ENCODE measurements at places on chromosomes 16 and 17.

GRCh38 chr17:28076144-28076543 lies 33.7 kb downstream of the NLK start:
- no peak for DNase-seq

DNA sequence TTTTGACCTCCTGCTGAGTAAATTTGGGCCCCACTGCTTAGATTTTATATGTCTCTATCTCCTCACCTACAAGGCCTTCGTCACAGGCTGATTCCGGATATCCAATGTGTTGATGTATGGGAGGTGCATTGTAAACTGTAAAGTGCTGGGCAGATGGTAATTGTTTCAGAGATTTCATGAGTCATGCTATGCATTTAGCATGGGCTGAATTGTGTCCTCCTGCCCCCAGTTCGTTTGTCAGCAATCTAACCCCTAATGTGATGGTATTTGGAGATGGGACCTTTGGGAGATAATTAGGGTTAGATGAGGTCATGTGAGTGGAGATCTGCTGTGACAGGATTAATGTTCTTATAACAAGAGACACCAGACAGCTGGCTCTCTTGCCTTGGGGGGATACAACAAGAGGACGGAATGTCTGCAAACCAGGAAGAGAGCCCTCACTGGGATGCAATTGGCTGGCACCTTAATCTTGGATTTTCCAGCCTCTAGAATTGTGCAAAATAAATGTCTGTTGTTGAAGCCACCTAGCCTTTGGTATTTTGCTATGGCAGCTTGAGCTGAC lies 101.8 kb upstream of the NLRP1 start:
- no peak for DNase-seq

GRCh38 chr16:11994143-11995119 lies 17.9 kb downstream of the SNX29 start:
- no peak for DNase-seq

DNA sequence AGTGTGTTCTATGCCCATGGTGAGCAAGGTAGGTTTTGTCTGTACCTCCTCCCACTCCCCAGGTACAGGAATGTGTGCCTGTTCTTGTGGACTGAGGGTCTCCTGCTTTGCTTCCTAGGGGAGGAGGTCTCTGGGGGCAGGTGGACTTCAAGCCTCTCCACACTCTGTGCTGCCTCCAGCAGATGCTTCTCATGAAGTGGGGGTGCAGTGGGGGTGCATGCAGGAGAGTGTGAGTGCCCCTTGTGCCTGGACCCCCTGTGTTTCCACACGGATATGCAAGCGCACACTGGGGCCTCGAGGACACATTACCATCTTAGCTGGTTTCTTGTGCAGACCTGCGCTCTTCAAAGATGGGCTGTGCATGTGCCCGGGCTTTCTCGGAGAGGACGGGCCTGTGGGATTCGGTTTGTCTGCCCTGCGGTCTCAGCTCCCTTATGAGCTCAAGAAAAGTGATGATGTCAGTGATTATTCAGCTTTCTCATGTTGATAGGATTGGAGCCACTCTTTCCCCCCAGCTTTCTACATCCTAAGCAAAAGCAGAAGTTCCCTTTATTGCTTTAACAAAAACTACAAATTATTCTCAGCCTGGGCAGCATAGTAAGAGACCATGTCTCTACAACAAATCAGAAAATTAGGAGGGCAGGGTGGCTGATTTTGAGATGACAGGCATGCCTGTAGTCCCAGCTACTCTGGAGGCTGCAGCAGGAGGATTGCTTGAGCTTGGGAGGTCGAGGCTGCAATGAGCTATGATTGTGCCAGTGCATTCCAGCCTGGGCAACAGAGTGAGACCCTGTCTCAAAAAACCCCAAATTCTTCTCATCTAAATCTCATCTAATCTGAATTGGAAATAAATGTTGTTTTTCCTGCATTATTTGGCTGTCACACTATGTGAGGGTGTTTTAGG lies 86.8 kb downstream of the RPTOR start:
- DNase-seq, result no peak

DNA sequence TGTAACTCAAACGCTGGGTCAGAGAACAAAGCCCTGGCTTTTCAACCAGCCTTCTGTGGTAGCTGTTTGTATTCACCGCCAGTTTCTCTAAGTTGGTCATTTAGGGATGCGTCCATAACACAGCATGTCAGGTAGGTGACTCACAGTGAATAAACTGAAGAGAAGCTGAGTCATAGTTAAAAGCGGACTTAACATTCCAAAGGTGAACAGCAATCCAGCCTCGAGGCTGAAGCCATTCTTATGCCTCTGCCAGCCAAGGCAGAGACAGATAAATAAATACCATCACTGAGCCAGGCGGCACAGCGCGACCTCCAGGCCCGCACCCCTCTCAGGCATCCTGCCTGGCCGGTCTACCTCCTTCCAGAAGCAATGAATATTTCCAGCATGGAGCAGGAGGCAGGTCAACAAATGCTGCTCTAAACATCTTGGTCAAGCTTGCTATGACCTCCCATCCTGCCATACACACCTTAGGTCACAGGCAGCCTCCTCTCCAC lies 12.4 kb upstream of the CACNG4 start:
- no peak for DNase-seq

- no peak for DNase-seq
Observed at GRCh38 chr16:3486506-3487215, 8.6 kb downstream of the C16orf90 start.

Measured in stimulated activated CD4-positive, alpha-beta T cell treated with anti-CD3 and anti-CD28 coated beads, Interleukin-12 subunit alpha, Interleukin-12 subunit beta, amount 100 ng/mL, for 24 hours (primary cell).